ENCODE measurements at places on chromosomes 3 and 15. TPM values are rescaled to one million over a fixed set of nuclear protein-coding genes. Genes with fewer than 3 reads are reported as not detected.

GRCh38 chr3:141122455-141123030, 71.4 kb downstream of the SPSB4 start:
- no peak for DNase-seq

DNA sequence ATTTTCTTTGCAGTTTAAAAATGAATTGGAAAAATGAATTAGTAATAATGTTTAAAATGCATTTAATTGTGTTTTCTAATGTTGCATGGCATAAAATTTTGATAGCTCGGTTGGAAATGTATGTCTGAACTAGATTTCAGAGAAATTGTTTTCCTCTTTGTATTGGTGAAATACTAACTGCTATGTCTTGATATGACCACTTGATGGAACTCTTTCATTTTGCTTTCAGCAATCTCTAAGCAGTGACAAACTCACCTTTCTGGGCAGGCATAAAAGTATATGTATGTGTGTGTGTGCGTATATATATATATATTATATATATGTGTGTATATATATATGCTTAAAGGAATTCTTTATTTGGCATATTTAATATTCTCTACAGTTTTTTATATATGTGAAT, 239.3 kb upstream of the ZNF717 start:
- no peak for DNase-seq

- DNase-seq: no peak
Observed at GRCh38 chr3:28971156-28971555, 309.7 kb upstream of the RBMS3 start.

- peak; percentile 94 for DNase-seq
Observed at GRCh38 chr3:80696280-80696679, 928.5 kb upstream of the ROBO1 start.

DNA sequence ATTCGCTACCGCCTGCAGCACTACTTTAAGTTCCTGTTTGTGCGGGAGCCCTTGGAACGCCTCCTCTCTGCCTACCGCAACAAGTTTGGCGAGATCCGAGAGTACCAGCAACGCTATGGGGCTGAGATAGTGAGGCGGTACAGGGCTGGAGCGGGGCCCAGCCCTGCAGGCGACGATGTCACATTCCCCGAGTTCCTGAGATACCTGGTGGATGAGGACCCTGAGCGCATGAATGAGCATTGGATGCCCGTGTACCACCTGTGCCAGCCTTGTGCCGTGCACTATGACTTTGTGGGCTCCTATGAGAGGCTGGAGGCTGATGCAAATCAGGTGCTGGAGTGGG, 995 bp downstream of the CHST14 start:
- no peak for DNase-seq

DNA sequence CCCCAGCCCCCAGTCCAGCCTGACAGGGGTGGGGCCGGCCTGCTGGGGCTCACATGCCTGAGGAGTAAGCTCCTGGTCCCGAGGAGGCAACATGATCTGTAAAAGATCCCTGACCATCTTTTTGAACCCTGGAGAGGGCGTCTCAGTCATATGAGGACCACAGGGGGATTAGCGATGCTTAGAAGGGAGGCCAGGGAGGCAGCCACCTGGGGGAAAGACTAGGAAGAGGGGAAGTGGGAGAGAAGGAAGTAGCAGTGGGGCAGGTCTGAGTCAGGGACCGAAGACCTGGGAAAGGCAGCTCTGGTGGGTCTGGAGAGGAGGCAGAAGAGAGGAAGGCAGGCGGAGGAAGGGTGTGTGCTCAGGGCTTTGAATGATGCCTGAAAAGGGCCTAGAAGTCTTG, 18.9 kb downstream of the PIF1 start:
- DNase-seq: no peak

DNA sequence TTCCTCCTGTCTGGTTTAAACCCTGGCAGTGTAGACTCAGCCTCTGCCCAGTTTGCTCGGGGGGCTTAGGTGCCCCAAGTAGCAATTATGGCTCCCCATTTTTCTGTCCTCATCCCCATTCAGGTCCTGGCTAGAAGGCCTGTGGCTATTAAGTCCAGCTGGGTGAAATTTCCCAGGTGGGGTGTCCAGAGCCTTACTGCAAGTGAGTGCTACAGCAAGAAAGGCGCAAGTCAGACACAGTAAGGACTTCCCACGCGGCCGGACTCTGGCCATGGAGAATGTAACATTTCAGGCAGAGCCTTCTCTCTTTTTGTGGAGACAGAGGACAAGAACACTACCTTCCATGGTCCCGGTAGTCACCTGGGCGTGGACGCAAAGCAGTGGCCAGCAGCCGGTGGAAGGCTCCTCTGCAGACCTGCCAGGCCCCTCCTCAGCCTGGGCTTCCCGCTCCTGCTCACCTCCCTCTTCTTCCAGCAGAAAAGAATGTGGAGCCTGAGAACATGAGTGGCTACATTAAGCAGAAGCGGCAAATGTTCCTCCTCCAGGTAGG, 23.3 kb downstream of the CFAP100 start:
- DNase-seq: no peak

DNA sequence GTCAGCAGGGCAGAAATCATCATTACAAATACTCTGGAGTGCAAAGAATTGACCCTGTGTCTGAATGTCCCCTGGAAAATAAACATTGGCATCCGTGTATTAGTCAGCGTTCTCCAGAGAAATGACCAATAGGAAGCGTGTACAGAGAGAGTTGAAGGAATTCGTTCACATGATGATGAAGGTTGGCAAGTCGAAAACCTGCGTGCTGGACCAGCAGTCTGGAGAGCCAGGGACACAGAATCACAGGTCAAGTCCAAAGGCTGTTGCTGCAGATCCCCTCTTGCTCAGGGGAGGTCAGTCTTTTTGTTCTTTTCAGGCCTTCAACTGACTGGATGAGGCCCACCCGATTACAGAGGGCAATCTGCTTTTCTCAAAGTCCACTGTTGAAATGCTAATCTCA, 16.6 kb downstream of the GP9 start:
- no peak for DNase-seq

GRCh38 chr15:29815000-29815710, 7.1 kb downstream of the TJP1 start:
- DNase-seq: no peak

- no peak for DNase-seq
Observed at GRCh38 chr3:18575573-18575972, 150.4 kb upstream of the SATB1 start.

- DNase-seq: peak; percentile 39
Observed at GRCh38 chr15:76140074-76140464, 80.3 kb downstream of the TMEM266 start.

DNA sequence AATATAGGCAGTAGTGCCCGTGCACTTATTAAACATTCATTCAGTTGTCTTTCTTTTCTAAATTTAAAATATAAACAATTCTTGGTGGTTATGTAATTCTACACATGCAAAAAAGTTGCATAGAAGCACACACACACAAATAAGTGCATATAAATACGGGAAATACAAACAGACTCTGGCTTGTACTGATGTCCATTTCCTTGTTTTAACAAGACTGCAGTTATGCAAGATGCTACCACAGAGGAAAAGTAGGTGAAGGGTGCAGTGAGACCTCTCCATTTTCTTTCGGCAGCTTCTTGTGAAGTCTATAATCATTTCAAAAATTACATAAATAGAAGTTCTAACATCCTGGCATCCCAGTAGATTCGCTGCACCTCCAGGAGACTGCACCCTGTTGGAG, 130.6 kb upstream of the BCL6 start:
- no peak for DNase-seq

- no peak for DNase-seq
Observed at GRCh38 chr3:53740956-53741355, 105.3 kb downstream of the CHDH start.

DNA sequence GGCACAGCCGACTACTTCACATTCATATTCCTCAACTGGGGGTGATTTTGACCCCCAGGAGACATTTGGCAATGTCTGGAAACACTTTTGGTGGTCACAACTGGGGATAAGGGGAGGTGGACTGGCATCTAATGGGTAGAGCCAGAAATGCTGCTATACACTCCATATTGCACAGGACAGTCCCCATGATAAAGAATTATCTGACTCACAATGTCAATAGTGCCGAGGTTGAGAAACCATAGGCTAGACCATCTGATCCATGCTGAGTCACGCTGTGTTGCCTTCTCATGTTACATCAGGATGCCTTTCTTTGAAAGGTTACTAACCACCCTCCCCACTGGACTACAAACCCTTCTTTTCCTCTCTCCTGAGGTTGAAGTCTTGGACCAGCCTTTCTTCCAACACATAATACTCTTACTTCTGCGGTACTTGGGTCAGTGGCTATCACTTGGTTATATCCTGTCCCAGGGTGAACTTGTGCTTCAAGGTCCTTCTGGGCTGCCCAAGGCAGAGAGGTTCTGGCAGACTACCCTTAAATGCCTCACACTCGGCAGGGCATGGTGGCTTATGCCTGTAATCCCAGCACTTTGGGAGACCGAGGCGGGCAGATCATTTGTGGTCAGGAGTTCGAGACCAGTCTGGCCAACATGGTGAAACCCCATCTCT, 68.8 kb downstream of the CTNNB1 start:
- no peak for DNase-seq

- DNase-seq: no peak
Observed at GRCh38 chr3:192875971-192876565, 41.6 kb downstream of the MB21D2 start.

DNA sequence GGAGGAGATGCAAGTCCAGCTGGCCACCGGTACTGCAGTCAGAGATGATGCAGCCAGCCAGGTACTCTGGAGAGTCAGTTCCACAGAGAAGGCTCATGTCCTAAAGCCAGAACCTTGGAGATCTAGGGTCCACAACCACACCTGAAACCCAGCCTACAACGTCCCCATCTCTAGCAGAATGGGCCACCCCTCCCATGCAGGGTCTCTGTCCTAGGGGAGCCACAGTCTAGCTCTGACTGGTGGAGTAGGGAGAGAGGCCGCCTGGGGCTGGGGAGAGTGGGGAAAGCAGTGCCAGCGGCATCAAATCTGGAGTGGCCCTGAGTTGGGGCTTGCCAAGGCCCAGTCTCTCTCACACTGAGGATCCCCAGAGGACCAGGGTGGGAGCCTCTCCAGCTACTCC, 43.5 kb downstream of the PTH1R start:
- DNase-seq: no peak

- no peak for DNase-seq
Observed at GRCh38 chr3:12237912-12238650, 50.8 kb upstream of the PPARG start.

GRCh38 chr3:41943311-41943843, 18.5 kb downstream of the ULK4 start:
- DNase-seq: no peak

GRCh38 chr15:36803773-36804172, 224.3 kb downstream of the CDIN1 start:
- DNase-seq: no peak

DNA sequence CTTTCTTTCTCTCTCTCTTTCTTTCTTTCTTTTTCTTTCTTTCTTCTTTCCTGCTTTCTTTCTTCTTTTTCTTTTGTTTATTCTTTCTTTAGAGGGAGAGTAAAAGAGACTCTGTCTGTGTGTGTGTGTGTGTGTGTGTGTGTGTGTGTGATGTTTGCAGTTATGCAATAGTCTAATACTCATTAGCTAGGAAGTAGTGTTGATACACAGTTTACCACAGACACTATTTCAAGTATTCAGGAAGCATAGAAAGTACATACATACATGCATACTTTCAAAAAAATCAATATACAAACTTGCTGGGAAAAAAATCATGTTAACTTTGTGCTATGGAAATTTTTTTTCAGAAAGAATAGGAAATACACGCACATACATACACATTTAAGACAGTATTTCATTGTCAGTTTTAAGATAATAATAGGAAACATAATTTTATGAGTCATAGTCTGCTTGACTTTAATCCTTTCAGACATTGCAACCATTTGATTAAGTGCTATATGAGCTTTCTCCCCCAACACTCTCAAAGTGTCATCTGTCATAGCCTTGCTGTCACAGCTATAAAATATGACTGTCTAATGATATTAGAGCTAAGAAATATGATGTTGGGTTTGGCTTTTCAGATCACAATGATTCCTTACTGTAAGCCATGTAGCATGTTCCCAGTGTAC, 74.9 kb upstream of the EPHA3 start:
- no peak for DNase-seq

DNA sequence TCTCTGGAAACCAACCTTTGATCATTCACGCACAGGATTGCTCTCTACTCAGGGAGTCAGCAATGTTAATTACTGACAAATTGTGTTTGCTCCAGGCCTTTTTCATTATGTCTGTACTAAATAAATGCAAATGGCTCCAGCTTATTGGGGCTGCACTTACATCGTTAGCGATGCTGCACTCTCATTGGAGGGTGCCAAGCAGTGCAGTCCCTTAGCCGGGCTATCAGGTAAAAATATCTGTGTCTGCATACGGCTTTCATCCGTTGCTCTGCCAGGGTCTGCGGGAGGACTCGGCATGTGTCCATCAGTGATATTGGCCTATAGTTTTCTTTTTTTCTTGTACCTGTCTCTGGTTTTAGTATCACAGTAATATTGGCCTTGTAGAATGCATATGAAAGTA, 471.5 kb upstream of the CADM2 start:
- DNase-seq: no peak

GRCh38 chr15:99241752-99242151, 7.6 kb downstream of the TTC23 start:
- no peak for DNase-seq

GRCh38 chr3:187770224-187770623, 25.0 kb upstream of the BCL6 start:
- no peak for DNase-seq

GRCh38 chr3:111735243-111735758, 123.8 kb upstream of the PHLDB2 start:
- DNase-seq: peak; percentile 38

DNA sequence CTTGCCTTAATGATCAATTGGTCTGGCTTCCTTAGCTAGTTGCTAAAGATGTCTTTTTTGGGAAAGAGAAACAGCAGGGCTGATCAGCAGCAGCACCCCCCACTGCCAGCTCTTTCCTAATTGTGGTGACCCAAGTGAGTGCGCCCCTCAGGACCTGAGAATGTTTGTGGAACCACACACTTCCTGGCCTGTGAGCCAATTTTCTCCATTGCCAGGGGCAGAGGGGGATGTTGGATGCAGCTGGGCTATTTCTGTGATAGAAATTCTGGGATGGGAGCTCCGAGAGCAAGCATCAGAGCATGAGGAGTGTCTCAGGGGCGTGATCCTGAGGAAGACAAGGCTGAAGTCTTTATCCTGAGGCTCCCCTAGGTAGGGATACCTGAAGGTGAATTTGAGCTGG, 66.6 kb downstream of the CLDN11 start:
- DNase-seq: no peak

The MDFIC2 gene
- not detected for total RNA-seq

The PATL2 gene
- not detected for total RNA-seq

The TLNRD1 gene
- 1.8 TPM for total RNA-seq

The CHRNA7 gene
- 11.4 TPM for total RNA-seq

The OXTR gene
- total RNA-seq: 0.73 TPM

The AQP9 gene
- not detected for total RNA-seq

The FOXL2 gene
- total RNA-seq: not detected

The CCDC80 gene
- total RNA-seq: 11.2 TPM

The KBTBD8 gene
- total RNA-seq: 2.2 TPM

The NR2E3 gene
- total RNA-seq: not detected

The IQCH gene
- 5.3 TPM for total RNA-seq

The ROPN1 gene
- 0.55 TPM for total RNA-seq

The FOXB1 gene
- total RNA-seq: not detected

The IQCF5 gene
- total RNA-seq: not detected

The GOLGA6D gene
- 0.18 TPM for total RNA-seq

The RAD54L2 gene
- 46.0 TPM for total RNA-seq

The TMA7 gene
- 226 TPM for total RNA-seq
